Sigmoid colon (tissue), 7 donors: ENCODE measurements at places on chromosomes 6 and 20.

DNA sequence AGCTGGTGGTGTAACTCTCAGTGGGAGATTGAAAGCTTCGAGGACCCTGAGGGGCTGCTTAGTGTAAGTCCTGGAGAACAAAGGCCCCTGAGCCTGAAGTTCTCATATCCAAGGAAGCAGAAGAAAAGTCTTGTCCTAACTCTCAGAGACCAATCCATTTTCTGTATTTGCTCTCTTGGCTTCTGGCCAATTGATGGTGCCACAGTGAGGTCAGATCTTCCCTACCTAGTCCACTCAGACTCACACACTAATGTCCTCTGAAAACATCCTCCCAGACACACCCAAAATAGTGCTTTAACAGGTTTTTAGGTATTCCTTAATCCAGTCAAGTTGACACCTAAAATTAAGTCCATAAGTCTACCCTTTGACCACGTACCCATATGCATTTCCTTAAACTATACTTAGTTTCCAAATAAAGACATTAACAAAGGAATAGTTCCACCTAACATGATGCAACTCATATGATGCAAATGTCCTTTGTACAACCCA is 29.4 kb downstream of the ZNF292 start:
- H3K27me3 ChIP-seq, result no peaks in the 10 kb centered on the region
- no peak for DNase-seq
- H3K36me3 ChIP-seq, result no peaks in the 10 kb centered on the region
- no peak overlapping the region for H3K4me3 ChIP-seq
- H3K4me1 ChIP-seq, result peaks cover 12% of the 10 kb centered on the region

GRCh38 chr6:53306819-53307347 is 41.9 kb downstream of the ELOVL5 start:
- no peak overlapping the region for H3K4me3 ChIP-seq
- H3K36me3 ChIP-seq, result no peaks in the 10 kb centered on the region
- H3K4me1 ChIP-seq, result peaks cover 71% of the 10 kb centered on the region
- H3K27ac ChIP-seq, result no peak overlapping the region
- no peaks in the 10 kb centered on the region for H3K27me3 ChIP-seq

DNA sequence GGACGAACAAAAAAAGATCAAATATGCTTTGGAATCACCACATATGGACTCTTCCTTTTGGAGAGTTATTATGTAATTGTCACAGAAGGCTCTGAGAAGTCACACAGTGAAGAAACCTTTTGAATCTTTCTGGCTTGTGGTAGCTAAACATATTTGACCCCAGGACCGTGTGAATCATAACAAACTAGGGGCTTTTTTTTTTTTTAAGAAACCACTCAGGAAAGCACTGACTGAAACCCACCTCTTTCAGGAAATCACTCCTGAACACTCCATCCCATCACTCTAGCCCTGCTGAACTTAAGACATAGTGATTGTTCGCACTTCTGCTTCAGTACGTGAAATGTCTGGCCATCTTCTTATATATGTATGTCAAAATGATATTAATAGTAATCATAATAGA is 495.9 kb upstream of the ARID1B start:
- DNase-seq, result no peak
- no peaks in the 10 kb centered on the region for H3K27me3 ChIP-seq
- H3K4me3 ChIP-seq, result no peak overlapping the region
- H3K36me3 ChIP-seq, result no peaks in the 10 kb centered on the region
- no peaks in the 10 kb centered on the region for H3K4me1 ChIP-seq

- H3K36me3 ChIP-seq, result no peaks in the 10 kb centered on the region
- no peaks in the 10 kb centered on the region for H3K4me1 ChIP-seq
- DNase-seq, result no peak
- no peak overlapping the region for H3K4me3 ChIP-seq
- no peak overlapping the region for H3K27ac ChIP-seq
These were observed 483.8 kb upstream of the JARID2 start for GRCh38 chr6:14762077-14762476.
